ENCODE measurements at places on chromosomes 5 and 9.

- DNase-seq: no peak
These were observed 36.0 kb downstream of the SH3GL2 start for GRCh38 chr9:17614903-17615302.

DNA sequence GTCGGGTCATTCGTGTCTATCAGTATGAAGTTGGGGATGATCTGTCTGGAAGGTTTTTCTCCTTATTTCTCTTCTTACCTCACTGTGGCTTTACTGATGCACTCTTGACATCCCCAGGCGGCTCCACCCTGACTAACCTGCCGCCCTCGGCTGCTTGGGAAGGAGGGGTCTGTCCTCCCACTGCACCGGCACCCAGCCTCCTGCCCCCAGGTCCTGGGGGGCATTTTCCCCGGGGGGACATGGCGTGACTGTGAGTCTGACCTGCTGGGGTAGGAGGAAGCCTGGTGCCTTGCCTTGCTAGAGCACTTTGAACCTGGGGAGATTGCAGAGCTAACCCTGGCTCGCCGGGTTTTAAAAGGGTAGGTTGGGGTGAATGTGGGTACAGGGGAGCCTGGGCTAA is 27.5 kb downstream of the DYNC2I2 start:
- DNase-seq: no peak

DNA sequence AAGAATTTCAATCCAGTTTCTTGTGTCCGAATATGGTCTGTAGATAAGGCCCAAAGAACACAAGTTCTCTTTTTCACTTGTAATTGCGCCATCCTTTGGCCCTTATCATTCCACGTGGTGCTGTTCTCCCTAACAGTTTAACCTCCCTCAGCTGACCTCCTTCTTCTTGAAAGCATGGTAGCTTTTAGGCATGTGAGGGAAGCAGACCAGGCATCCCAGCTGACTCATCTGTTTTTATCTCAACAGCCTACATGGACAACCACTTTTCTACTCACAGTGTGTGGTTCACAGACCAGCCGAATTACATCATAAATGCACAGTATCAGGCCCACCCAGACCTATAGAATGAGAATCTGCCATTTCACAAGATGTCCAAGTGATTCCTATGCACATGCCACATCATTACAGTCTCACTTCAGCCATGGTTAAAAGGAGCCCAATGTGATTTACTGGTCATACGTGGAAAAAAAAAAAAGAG is 26.9 kb upstream of the PLIN2 start:
- DNase-seq: peak; percentile 49

DNA sequence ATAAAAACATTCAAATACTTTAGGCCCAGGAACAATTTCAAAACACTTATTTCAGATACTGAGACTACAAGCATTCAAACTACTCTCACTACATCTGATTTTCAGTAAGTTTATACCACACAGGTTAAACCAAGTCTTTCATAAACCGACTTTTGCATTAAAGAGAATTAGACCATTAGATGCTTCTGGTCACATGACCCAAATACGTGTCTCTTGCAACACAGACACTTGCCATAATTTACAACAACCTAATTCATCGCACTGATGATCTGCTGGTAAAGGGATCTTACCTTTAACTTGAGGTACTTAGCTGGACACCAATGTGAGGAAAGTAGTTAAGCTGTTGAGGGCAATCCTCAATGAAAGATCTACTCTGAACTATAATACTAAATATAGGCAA is 3.2 kb downstream of the HNRNPH1 start:
- peak; percentile 27 for DNase-seq

- DNase-seq: no peak
These were observed 18.7 kb downstream of the CRHBP start for GRCh38 chr5:76971511-76971910.

DNA sequence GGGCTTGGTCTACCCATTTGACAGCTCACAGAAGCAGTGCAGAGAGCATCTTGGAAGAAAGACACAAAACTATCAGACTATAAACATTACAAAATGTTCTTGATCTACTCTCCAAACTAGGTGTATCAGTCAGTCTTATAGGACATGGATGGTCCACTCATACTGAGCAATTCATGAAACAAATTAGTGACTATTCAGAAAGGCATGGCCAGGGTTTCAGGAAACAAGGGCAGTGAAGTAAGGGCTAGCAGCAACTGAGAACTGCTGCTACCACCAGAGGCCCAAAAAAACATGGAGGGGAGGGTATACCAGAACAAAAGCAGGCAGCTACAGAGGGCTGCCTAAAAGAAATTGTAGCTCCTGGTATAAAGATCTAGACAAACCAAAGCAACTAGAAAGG is 287.0 kb downstream of the PIK3R1 start:
- DNase-seq: no peak

- no peak for DNase-seq
These were observed 114.0 kb downstream of the CARTPT start for GRCh38 chr5:71832812-71833715.

DNA sequence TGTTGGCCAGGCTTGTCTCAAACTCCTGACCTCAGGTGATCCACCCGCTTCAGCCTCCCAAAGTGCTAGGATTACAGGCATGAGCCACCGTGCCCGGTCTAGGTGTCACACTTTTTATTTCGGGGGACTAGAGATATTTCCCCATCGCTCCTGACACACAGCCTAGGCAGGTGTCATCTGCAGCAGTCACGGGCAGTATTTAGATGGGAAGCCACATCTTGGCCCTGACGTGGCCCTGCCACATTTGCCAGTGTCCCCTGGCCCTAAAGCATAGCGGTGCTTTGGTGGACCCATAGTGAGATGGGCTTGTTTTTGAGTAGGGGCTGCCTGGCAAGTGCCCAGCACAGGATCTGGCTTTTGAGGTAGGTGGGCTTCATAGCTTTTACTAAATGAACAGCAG is 45.0 kb upstream of the LRRTM2 start:
- DNase-seq: no peak

DNA sequence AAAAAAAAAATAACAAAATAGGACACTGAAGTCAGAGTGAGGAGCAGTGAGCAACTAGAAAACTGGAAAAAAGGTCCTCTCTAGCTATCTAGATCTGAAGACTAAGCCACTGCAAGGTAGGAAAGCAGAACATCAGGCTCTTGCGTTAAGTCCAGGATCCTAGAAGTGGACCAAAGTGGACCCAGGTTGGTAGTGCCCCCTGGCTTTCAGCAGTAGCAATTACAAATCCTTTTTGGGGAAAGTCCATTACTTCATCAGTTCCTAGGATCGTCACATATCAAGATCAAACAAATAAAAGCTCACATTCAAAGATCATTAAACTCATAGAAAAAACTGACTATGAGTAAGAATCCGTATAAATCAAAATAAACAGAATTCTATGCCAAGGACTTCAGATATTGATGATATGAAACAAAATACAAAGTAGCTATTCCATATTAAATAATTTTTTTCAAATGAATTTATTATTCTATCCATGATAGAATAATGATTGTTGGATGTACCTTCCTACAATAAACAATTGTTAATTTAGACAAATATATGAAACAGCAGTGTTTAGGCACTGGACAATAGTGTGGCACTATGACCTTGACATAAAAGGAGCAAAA is 6.5 kb upstream of the RICTOR start:
- DNase-seq: peak; percentile 77

DNA sequence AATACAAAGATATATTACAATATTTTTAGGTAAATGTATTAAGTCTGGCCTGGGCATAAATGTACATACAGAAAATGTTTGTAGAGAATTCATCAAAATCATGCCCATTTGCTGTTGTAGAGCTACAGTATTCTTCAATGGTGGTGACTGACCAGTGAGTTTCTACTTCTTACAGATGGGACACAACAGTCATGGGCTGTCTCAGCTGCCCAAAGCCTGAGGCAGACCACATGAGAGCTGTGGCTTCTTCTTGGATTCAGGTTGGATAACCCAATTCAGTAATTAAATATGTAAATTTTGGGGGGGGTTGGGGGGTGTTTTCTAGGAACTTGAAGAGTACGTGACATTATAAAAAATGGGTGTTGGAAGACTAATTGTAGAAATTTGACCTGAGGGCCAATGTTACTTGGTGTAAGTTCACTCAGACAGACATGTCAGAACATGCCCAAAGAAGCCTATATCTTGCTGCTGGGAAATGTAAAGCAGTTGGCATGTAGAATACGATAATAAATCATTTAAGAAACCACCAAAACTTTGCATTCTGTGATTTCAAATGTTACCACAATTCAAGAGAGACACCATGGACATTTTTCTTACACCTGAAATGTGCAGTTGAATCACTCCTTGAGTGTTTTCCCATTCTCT is 17.9 kb downstream of the STARD4 start:
- DNase-seq: no peak

- no peak for DNase-seq
These were observed 84.7 kb downstream of the CMYA5 start for GRCh38 chr5:79774171-79774854.

DNA sequence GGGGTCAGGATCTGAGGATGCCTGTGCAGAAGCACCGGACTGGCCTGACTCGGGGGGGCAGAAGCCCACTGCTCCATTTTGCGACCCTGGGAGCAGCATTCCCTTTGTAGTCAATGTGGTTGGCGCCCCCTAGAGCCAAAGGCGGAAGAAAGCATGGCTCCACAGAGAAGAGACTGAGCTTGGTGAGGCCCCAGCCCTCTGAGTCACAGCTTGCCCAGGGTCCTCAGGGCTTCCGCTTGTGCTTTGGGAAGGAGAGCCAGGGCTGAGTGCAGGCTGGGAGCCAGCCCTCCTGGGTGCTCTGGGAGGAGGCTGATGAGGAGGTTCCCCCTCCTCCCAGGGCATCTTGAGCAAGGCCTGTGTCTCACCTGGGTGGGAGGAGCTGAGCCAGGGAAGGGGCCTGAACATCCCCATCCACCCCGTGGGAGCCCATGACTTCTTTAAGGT is 5.5 kb upstream of the AQP3 start:
- peak; percentile 57 for DNase-seq
